IMR-90 (cell line): ENCODE measurements at places on chromosomes 12 and 14. TPM values are rescaled to one million over a fixed set of nuclear protein-coding genes. Genes with fewer than 3 reads are reported as not detected.
A peak's percentile ranks its signal among the peaks of the same experiment; 100 is the strongest.

Gene SLC16A7
- polyA plus RNA-seq: 1.9 and 2.6 TPM in 2 replicates

Gene TPPP2
- not detected in 2 replicates for polyA plus RNA-seq

Gene SIRT4
- polyA plus RNA-seq: 0.56 and 0.87 TPM in 2 replicates

Gene ETFBKMT
- polyA plus RNA-seq: 0.99 and 1.2 TPM in 2 replicates

Gene TAS2R42
- polyA plus RNA-seq: not detected in 2 replicates

Gene UBE2N
- polyA plus RNA-seq: 103 and 113 TPM in 2 replicates

Gene ALKBH2
- 14.1 and 17.8 TPM in 2 replicates for polyA plus RNA-seq

Gene KCNA1
- polyA plus RNA-seq: not detected in 2 replicates

Gene CCDC196
- not detected in 2 replicates for polyA plus RNA-seq

Gene LMO3
- 0.49 and 0.84 TPM in 2 replicates for polyA plus RNA-seq

Gene KCNC2
- not detected in 2 replicates for polyA plus RNA-seq

Gene OTOGL
- polyA plus RNA-seq: 0.07 and 0.10 TPM in 2 replicates

Gene MAP3K12
- polyA plus RNA-seq: 48.6 and 52.5 TPM in 2 replicates

Gene TMTC1
- polyA plus RNA-seq: 10.6 and 12.5 TPM in 2 replicates

Gene DAAM1
- polyA plus RNA-seq: 3.5 and 4.8 TPM in 2 replicates

Gene SERPINA9
- 0.09 and 0.11 TPM in 2 replicates for polyA plus RNA-seq

Gene MYF5
- not detected in 2 replicates for polyA plus RNA-seq

- no peak for DNase-seq
Observed at GRCh38 chr14:50339178-50339804, 27.2 kb downstream of the DMAC2L start.

DNA sequence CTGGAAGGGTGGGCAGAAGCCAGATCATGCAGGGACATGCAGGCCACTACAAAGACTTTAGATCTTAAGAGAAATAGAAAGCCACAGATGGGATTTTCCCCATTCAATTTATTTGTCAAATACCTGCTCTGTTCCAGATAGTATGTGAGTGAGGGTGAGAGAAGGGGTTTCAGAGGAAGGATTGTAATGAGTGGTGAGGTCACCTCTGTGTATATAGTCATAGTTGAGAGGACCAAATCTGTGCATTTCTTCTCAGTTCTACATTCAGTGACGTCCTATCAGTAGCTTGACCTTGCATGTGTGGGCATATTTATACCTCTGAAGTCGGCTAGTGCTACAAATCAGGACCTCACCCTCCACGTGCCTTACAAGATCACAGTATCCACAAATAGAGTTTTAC is 31.2 kb upstream of the RBM19 start:
- DNase-seq: no peak

GRCh38 chr12:24728366-24728765 is 220.5 kb downstream of the BCAT1 start:
- DNase-seq: peak; percentile 55

GRCh38 chr12:112870267-112870980 is 36.3 kb upstream of the OAS1 start:
- no peak for DNase-seq

GRCh38 chr14:94494085-94494484 is 15.2 kb downstream of the SERPINA12 start:
- no peak for DNase-seq

- DNase-seq: peak; percentile 97
Observed at GRCh38 chr14:95545515-95546168, 10.8 kb downstream of the GLRX5 start.

- no peak for DNase-seq
Observed at GRCh38 chr12:574475-575128, 88.6 kb downstream of the NINJ2 start.

GRCh38 chr14:102911541-102911951 is 10.9 kb upstream of the AMN start:
- DNase-seq: no peak

DNA sequence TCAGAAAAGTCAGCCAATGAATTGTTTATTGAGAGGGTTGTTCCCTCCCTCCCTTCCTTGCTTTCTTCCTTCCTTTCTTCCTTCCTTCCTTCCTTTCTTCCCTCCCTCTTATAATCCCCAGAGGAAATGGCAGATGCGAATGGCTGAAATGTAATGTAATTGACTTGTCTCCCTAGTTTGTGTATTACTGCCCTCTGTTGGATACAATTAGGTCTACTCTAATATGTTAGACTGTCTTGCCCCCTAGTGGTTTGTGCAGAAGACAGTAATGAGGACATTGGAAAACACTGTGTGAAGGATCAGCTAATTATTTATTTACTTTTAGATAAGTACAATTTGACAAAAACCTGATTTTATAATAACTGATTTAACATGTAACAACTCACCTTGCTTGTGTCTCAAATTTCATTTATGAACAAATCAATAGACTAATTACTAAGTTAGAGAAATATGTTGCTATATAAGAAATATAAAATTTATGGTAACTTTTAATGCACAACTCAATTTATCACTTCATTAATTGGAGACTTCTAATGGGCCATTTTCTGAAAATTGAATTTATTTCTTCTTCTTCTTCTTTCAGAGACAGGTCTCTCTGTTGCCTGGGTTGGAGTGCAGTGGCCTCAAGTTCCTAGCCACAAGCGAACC is 229.8 kb upstream of the LRIG3 start:
- peak; percentile 84 for DNase-seq

- DNase-seq: no peak
Observed at GRCh38 chr14:51260225-51260624, 20.2 kb downstream of the TMX1 start.

- peak; percentile 47 for DNase-seq
Observed at GRCh38 chr12:8609061-8609570, 3.5 kb downstream of the AICDA start.

GRCh38 chr12:113083863-113084435 is 27.4 kb downstream of the DTX1 start:
- no peak for DNase-seq

GRCh38 chr14:88154926-88155325 is 150.0 kb downstream of the GPR65 start:
- DNase-seq: no peak

DNA sequence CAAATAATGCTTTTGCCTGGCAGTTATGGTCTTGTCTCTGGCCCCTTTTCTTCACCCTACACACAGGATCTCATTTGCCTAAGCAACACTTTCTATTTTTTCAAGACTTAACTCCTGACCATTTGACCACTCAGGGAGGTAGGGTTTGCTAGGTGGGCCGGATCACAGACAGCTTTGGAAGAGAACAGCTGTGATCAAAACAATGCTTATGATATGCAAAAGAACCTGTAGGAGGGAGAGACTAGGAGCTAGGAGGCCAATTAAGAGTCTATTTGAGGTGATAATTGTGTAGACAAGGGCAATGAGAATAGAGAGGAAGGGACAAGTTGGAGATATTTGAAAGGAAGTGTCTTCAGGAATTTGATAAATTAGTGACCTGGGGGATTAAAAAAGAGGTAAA is 12.3 kb upstream of the DACT1 start:
- no peak for DNase-seq

GRCh38 chr12:76252031-76252430 is 96.2 kb downstream of the BBS10 start:
- no peak for DNase-seq

- DNase-seq: peak; percentile 74
Observed at GRCh38 chr12:30417697-30418231, 277.9 kb downstream of the IPO8 start.

DNA sequence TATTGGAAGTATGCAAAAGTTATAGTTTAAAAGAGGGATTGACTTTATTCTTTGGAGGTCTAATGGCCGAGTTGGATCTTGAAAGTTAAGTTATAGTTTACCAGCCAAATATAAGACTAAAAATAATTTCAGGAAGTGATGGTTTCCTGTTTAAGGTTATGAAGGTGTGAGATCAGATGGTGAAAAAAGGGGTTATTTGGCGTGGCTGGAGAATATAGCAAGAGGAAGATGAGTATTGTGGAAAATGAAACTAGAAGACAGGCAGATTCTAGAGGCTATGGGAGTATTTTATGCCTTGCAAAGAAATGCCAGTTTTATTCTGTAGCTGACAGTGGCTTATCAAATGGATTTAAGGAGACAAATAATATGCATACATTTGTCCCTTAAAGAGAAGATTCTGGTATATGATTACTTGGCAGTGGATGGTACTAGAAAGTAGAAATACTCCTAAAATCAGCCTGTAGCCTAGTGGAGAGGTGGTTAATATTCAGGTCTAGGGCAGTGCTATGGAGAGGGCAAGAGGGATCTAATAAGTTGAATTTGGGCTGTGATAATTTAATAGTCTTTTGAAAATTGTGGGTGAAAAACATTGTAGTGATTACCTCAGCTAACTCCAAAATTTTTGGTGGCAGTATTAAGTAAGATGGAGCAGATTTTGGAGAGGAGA is 1091.8 kb upstream of the ATXN7L3B start:
- no peak for DNase-seq

GRCh38 chr12:116613256-116613655 is 54.1 kb downstream of the MAP1LC3B2 start:
- no peak for DNase-seq

GRCh38 chr12:78403681-78404080 is 460.9 kb upstream of the SYT1 start:
- peak; percentile 40 for DNase-seq

DNA sequence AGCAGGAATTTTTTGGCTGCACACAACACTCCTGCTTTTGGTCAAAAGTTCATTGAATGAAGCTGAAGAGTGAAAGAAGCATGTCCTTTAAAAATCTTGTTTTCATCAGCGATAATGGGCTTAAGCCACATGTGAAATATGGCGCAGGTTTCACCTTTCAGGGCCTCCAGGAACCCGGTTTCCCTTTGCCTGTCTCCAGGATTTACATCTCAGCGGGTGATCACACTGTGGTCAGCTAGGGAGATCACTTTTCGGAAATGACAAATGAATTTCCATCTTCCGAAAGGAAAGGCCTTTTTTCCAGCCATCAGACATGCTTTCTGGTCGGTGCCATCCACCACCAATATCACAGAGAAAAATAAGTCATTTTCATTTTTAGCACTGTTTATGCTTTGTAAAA is 727.1 kb upstream of the TBX3 start:
- no peak for DNase-seq

DNA sequence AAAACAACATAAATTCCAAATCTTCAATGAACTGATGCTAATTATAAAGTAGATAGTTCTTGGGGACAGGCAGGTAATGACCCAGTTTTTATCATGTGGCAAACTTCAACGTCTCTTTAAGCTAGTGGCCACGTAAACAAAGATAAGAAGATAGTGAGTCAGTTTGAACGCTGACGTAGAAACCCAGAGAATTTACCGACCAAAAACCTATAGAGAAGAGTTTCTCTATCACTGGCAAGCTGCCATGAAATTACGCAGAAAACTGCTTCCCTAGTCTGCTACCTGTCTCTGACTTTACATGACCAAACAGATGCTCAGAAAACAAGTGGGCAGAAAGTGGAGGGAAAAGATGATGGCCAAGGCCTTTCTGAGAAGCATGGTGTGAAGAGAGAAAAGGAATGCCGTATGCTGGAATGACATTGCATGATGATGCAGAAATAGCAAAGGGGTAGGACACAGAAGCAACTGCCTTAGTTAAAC is 136.3 kb downstream of the ITPR2 start:
- DNase-seq: peak; percentile 52

- DNase-seq: no peak
Observed at GRCh38 chr12:117100851-117101673, 1.8 kb upstream of the TESC start.

DNA sequence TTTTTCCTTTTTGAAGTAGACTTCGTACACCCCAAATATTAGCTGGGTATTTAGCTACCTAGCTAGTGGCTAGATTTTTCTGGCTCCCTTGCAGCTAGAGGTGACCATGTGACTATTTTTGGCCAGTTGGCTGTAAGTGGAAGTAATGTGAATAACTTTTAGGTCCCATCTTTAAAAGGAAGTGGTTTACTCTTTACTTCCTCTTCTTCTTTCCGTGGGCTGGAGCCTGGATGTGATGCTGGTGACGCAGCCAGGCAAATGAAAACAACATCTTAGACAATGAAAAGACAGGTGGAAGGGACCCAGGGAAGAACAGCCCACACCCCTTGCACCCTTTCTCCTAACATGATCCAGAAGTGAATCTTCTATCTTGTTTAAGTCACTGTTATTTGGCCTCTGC is 245.5 kb downstream of the ATP23 start:
- DNase-seq: no peak

DNA sequence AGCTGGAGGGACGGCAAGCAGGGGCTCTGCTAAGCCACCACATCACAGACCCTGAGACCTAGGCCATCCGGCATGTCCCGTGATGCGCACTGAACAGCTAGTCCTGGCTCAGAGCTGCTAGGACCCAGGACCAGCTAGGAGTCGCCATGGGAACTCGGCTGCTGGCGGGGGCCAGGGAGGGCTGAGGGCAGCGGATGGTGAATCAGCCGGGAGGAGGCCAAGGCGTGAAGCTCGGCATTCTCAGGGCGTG is 5.1 kb downstream of the AHNAK2 start:
- peak; percentile 94 for DNase-seq

- no peak for DNase-seq
Observed at GRCh38 chr12:24768415-24768814, 180.5 kb downstream of the BCAT1 start.

DNA sequence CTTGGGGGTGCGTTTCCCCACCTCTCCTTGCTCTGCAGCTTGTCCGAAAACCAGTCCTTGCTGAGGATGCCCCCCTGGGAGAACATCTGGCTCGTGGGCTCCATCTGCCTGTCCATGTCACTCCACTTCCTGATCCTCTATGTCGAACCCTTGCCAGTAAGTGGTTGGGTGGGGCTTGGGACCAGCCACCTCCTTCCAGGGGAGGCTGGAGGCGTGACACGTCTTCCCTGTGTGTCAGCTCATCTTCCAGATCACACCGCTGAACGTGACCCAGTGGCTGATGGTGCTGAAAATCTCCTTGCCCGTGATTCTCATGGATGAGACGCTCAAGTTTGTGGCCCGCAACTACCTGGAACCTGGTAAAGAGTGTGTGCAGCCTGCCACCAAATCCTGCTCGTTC is 57.5 kb downstream of the ANAPC7 start:
- no peak for DNase-seq

DNA sequence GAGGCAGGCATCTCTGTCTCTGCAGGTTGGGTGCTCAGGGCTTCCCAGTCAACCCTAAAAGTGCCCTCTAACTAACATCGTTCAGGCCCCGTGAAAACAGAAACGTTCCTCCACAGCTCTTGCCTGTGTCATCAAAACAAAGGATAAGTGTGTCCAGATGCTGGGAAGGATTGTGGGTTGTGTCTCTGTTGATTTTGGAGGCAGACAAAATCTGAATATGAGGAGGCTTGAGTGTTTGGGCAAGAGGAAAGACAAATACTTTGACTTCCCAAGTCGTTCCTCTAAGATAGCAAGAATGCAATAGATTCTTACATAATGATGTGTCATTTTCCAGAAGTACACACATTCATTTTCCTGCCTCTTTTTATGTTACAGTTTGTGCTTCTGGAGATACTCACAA is 52.9 kb downstream of the SERPINA3 start:
- DNase-seq: peak; percentile 80

DNA sequence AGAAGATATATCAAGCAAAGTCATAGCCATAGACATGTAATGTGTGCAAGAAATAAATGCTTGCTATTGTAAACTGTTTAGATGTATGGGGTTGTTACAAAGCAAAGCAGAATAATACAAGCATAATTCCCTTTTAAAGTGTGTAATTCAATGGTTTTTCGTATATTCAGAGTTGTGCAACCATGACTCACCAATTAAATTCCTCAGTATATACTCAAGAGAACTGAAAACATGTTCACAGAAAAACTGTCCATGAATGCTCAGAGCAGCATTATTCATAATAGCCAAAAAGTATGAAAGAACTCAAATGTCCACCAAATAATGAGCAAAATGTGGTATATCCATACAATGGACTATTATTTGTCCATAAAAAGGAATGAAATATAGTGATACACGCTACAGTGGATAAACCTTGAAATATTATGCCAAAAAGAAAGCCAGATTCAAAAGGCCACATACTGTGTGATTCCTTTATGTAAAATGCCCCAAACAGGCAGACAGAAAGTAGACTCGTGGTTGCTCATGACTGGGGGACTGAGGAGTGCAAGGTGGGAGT is 9.3 kb downstream of the GXYLT1 start:
- peak; percentile 87 for DNase-seq

GRCh38 chr12:85191-85666 is 18.7 kb downstream of the IQSEC3 start:
- no peak for DNase-seq
